GM12878 (cell line): ENCODE measurements at places on chromosomes 5 and 9. TPM values are rescaled to one million over a fixed set of nuclear protein-coding genes. Genes with fewer than 3 reads are reported as not detected.

GRCh38 chr9:68702493-68702892, 2.5 kb upstream of the PIP5K1B start:
- DNase-seq = no peak

GPX3 gene
- 0.38 and 0.45 TPM in 2 replicates for total RNA-seq

DNA sequence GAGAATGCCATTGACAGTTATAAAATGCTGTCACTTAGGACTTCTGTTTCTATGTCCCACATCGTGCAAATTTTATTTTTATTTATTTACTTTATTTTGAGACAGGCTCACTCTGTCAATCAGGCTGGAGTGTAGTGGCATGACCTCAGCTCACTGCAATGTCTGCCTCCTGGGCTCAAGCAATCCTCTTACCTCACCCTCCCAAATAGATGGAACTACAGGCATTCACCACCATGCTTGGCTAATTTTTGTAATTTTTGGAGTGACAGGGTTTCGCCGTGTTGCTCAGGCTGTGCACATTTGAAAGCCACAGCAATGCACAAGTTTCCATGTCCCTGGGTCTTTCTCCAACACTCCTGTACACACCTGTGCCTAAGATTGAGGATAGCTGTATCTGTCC, 51.8 kb downstream of the ADAMTS16 start:
- DNase-seq = no peak

DNA sequence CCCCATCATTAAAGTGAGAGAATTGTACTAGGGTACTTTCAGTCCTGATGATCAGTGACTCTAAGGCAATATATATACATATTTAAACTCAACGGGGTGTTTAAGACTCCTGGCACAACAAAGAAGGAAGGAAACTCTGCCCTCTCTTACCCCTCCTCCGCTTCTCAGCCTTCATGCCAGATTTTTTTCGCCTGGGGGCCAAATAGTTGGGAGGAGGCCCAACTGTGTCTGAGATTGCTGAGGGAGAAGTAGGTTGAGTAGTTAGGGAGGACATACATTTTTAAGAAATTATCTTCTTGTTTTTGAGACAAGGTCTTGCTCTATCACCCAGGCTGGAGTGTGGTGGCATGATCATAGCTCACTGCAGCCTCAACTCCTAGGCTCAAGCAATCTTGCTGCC, 127.7 kb upstream of the SHB start:
- no peak for DNase-seq

NR6A1 gene
- total RNA-seq = 8.7 and 9.2 TPM in 2 replicates
